Psoas muscle (tissue), 8 donors: ENCODE measurements at places on chromosomes 3 and 15. TPM values are rescaled to one million over a fixed set of nuclear protein-coding genes. Genes with fewer than 3 reads are reported as not detected.

Gene PAK2
- total RNA-seq, result 44.3 TPM

Gene TMEM212
- total RNA-seq, result not detected

Gene CAMKV
- not detected for total RNA-seq

Gene CHRNA5
- total RNA-seq, result 4.4 TPM

Gene TEX55
- total RNA-seq, result not detected

Gene CCDC9B
- total RNA-seq, result 87.0 TPM

Gene DUOXA2
- not detected for total RNA-seq

- no peaks in the 10 kb centered on the region for H3K27me3 ChIP-seq
- peaks cover 58% of the 10 kb centered on the region for H3K4me1 ChIP-seq
- peak overlapping the region; percentile 91 for H3K27ac ChIP-seq
- peaks cover 43% of the 10 kb centered on the region for H3K36me3 ChIP-seq
These were observed 2.9 kb downstream of the STOML1 start for GRCh38 chr15:73989001-73989798.

DNA sequence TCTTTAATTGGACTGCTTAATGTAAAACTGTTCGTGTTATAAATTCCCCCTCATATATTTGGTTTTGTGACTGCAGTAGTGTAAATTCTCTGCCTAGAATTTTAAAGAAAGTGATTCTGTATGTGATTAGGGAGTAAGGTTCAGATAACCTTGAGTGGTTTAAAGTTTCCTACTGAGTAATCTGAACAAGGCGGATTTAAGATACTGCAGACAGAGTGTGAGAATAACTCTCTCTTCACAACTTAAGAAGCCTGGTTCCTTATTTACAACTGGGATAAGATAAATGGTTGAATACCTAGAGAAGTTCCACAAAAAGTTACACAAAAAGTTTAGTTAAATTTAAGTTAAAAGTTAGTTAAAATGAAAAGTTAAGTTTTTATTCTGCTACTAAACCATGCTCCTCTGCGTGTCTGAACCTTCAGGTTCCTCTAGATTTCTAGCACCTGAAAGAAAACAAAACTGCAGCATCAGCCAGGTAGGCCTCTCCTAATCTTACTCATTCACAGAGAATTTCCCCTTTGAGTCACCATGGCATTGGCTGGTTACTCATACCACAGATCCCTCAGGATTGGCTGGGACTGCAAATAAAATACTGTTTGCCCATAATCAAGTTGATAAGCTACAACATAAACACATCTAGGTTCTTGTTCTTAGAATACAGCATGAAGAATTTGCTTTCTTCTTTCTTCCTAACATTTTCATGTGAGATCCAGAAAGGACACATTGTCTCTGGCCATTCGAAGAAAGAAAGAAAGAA, at the start of gene ARL14:
Gene ARL14 (plus strand): TSS at position 614 of the 757 bp plus-strand sequence. CDS start 187 bp downstream, outside the sequence.
- H3K36me3 ChIP-seq, result no peaks in the 10 kb centered on the region
- no peaks in the 10 kb centered on the region for H3K27me3 ChIP-seq
- DNase-seq, result no peak

- H3K4me3 ChIP-seq, result no peak overlapping the region
- DNase-seq, result no peak
- H3K4me1 ChIP-seq, result peaks cover 7% of the 10 kb centered on the region
- no peak overlapping the region for H3K27ac ChIP-seq
- H3K36me3 ChIP-seq, result peaks cover 14% of the 10 kb centered on the region
- H3K27me3 ChIP-seq, result no peaks in the 10 kb centered on the region
These were observed 22.4 kb downstream of the CCR9 start for GRCh38 chr3:45908761-45909160.

GRCh38 chr15:47541562-47541961, 175.7 kb upstream of the SEMA6D start:
- no peak for DNase-seq
- no peaks in the 10 kb centered on the region for H3K4me1 ChIP-seq
- no peak overlapping the region for H3K4me3 ChIP-seq
- no peaks in the 10 kb centered on the region for H3K27me3 ChIP-seq
- no peaks in the 10 kb centered on the region for H3K36me3 ChIP-seq

GRCh38 chr3:66603151-66603611, 102.4 kb upstream of the LRIG1 start:
- H3K4me1 ChIP-seq, result no peaks in the 10 kb centered on the region
- H3K36me3 ChIP-seq, result no peaks in the 10 kb centered on the region
- H3K27me3 ChIP-seq, result no peaks in the 10 kb centered on the region
- no peak overlapping the region for H3K4me3 ChIP-seq
- no peak overlapping the region for H3K27ac ChIP-seq
- DNase-seq, result no peak

- no peak for DNase-seq
- no peaks in the 10 kb centered on the region for H3K4me1 ChIP-seq
- H3K27ac ChIP-seq, result no peak overlapping the region
- no peaks in the 10 kb centered on the region for H3K36me3 ChIP-seq
- H3K4me3 ChIP-seq, result no peak overlapping the region
These were observed 11.6 kb upstream of the ACAN start for GRCh38 chr15:88791637-88792036.

- H3K4me3 ChIP-seq, result peak overlapping the region; percentile 32
- H3K27me3 ChIP-seq, result peaks cover 9% of the 10 kb centered on the region
- no peaks in the 10 kb centered on the region for H3K36me3 ChIP-seq
- peaks cover 9% of the 10 kb centered on the region for H3K4me1 ChIP-seq
These were observed 466 bp downstream of the IQSEC1 start for GRCh38 chr3:13072600-13073325.

- H3K27me3 ChIP-seq, result no peaks in the 10 kb centered on the region
- no peaks in the 10 kb centered on the region for H3K36me3 ChIP-seq
- DNase-seq, result no peak
- no peak overlapping the region for H3K4me3 ChIP-seq
These were observed 9.1 kb upstream of the CAMP start for GRCh38 chr3:48214225-48214624.

DNA sequence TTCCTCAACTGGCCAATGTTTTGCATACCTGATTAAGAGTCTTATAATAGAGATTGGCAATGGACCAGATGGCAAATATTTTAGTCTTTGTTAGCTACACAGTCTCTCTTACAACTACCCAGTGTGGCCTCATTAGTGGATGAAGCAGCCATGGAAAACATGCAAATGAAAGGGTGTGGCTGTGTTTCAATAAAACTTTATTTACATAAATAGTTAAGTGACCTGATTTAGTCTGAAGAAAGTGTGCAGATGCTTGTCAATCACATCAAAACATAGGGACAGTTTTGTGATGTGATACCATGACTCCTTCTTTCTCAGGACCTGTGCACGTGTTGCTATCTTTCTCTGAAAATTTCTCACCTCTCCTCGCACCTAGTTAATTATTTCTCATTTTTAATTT, 309.8 kb upstream of the GRM7 start:
- H3K4me1 ChIP-seq, result no peaks in the 10 kb centered on the region
- no peaks in the 10 kb centered on the region for H3K27me3 ChIP-seq
- DNase-seq, result no peak

DNA sequence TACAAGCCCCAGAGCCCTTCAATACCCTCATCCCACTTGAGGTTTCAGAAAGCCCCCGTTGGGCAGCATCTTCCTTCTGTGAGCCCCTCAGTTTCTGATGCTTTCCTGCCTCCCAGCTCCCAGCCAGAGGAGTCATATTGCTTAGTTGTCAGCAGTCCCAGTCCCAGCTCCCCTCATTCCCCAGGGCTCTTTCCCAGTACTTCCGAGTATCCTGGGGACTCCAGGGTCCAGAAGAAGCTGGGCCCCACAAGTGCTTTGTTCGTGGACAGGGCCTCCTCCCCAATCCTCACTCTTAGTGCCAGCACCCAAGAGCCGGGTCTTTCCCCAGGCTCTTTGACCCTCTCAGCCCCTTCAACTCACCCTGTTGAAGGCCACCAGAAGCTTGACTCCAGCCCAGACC, 43.9 kb downstream of the CDAN1 start:
- no peaks in the 10 kb centered on the region for H3K4me1 ChIP-seq
- H3K27ac ChIP-seq, result no peak overlapping the region
- peaks cover 41% of the 10 kb centered on the region for H3K36me3 ChIP-seq
- H3K4me3 ChIP-seq, result no peak overlapping the region
- no peaks in the 10 kb centered on the region for H3K27me3 ChIP-seq

DNA sequence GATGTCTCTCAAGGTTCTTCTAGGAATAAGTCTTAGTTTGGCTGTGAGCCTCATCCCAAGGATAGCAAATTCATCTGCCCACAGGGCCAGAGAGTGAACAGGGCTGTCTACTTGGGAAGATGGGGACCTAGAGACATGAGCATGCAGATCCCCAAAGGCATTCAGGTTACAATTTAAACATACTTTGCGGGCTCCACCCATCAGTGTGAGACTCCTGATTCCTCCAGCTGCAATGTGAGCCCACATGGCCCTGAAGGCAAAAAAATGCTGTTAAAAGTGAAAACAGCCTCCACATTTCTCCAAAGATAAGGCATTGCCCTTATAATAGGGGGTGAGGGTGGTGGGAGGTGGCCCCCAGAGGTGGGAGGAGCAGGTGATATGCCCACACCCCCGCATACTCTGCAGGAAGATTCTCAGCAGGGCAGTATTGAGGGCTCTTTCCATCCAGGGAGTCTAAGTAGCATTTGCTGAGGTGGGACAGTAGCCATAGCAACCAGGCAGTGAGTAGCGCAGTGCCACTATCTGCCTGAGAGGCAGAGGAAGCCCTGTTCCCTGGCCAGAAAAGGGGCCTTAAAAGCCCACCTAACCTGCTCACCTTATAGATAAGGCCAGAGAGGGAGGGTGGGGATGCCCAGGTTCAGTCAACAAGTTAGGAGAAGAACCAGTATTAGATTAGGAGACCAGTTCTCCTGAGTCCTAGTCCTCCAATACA, 31.2 kb downstream of the TGM4 start:
- no peaks in the 10 kb centered on the region for H3K4me1 ChIP-seq
- no peak for DNase-seq
- H3K36me3 ChIP-seq, result no peaks in the 10 kb centered on the region

DNA sequence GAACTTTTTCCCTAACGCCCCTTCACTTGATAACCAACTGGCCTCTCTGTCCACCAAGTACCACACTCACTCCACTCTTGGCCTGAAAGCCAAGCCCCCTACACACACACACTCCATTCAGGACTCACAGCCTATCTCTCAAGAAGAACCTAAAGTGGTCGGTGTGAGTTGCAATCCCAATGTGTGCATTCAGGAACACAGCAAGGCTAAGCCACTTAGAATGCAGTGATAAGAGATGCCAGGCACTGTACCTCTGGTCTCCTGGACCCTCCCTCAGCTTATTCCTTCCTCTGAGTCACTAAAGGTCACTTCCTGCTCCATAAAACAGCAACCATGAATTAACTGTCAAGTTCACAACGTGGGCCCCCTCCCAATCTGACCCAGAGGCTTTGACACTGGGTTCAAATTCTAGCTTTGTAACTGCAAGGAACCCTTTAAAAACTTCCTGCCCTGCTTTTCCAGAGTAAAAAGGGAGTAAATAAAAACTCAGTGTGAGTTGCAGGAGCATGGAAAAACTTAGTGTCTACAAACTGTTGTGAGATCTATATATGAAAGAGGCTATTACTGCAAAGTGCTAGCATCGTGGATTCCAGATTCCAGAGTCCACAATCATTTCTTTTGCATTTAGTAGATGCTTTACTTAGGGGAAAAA, 17.6 kb upstream of the KCNMB3 start:
- H3K4me3 ChIP-seq, result no peak overlapping the region
- H3K27me3 ChIP-seq, result no peaks in the 10 kb centered on the region
- no peak for DNase-seq
- H3K4me1 ChIP-seq, result no peaks in the 10 kb centered on the region
- no peak overlapping the region for H3K27ac ChIP-seq

DNA sequence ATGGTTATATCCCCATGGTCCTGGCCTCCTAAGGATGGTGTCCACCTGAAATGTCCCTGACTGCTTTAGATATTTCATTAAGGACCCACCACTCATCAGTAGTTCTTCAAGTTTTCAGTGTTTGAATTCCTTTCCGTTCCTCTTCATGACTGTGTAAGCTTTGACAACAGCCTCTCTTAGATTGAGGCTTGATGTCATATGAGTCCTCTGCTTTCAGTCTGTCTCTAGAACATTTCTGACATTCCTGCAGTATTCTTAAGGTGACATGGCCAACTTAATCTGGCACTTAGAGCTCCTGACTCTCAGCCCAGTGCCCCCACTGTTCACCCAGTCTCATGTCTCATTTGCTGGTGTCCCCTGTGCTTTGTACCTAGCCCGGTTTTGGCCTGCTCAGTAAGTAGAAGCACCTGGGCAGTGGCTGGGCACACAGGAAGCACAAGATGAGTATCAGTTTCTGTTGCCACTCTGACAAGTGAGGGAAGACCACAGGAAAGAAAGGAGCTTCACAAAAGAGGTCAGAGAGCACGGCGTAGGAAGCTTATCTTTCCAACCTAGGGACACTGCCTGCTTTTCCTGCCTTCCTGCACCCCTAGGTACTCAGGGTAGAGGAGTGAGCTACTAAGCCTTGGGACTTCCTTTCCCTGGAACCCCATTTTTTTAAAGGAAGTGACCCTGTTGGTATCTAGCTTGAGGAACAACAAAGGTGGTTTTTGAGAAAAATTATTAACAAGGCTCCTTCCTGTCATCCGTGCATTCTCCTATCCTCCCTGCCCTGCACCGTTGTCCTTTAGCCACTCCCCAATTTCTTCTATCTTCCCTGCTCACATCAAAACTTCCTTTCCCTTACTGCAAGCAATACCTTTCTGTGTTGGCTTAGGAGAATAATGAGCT, 103.1 kb downstream of the KLHL25 start:
- H3K4me3 ChIP-seq, result no peak overlapping the region
- H3K27ac ChIP-seq, result peak overlapping the region; percentile 40
- no peak for DNase-seq
- H3K4me1 ChIP-seq, result peaks cover 6% of the 10 kb centered on the region
- H3K27me3 ChIP-seq, result no peaks in the 10 kb centered on the region
- H3K36me3 ChIP-seq, result peaks cover 83% of the 10 kb centered on the region

DNA sequence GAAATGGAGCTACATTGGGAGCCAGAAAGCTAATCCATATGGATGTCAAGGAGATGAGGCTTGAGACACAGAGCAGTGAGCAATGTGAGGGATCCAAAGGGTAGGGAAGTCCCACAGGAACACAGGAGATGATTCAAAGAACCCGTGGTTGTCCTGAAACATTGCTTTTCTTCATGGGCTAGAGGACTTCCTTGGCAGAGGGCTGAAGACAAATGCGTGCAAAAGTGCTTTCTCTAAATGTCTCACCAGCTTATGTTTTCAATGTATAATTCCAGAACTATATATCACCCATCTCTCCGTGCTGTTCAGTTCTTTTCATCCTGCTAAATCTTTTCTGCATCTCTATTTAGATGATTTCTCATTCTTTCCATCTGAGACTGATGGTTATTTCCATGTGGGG, 46.0 kb upstream of the GOLGA8A start:
- no peaks in the 10 kb centered on the region for H3K4me1 ChIP-seq
- no peak overlapping the region for H3K4me3 ChIP-seq
- no peaks in the 10 kb centered on the region for H3K27me3 ChIP-seq
- no peaks in the 10 kb centered on the region for H3K36me3 ChIP-seq
- no peak for DNase-seq

- H3K4me1 ChIP-seq, result no peaks in the 10 kb centered on the region
- DNase-seq, result no peak
- no peak overlapping the region for H3K27ac ChIP-seq
These were observed 87.4 kb upstream of the C15orf39 start for GRCh38 chr15:75114327-75114726.

GRCh38 chr3:34258271-34258998, 460.0 kb downstream of the PDCD6IP start:
- no peaks in the 10 kb centered on the region for H3K4me1 ChIP-seq
- no peak overlapping the region for H3K4me3 ChIP-seq
- H3K27me3 ChIP-seq, result no peaks in the 10 kb centered on the region
- no peak for DNase-seq
- H3K27ac ChIP-seq, result no peak overlapping the region
